ENCODE measurements at places on chromosomes 4 and X. TPM values are rescaled to one million over a fixed set of nuclear protein-coding genes. Genes with fewer than 3 reads are reported as not detected.

The TMPRSS11D gene
- polyA plus RNA-seq: not detected

The BEX5 gene
- 9.7 TPM for polyA plus RNA-seq

The MAGEB1 gene
- polyA plus RNA-seq: not detected

The NEIL3 gene
- polyA plus RNA-seq: 0.03 TPM

The PAGE1 gene
- not detected for polyA plus RNA-seq

The PNMA6E gene
- not detected for polyA plus RNA-seq

The TBC1D8B gene
- 16.5 TPM for polyA plus RNA-seq

The WFS1 gene
- polyA plus RNA-seq: 22.6 TPM

The VCX3B gene
- polyA plus RNA-seq: 1.1 TPM

The ATP2B3 gene
- 13.6 TPM for polyA plus RNA-seq

The GYG2 gene
- 1.4 TPM for polyA plus RNA-seq
